ENCODE measurements at places on chromosomes 3 and 15.

DNA sequence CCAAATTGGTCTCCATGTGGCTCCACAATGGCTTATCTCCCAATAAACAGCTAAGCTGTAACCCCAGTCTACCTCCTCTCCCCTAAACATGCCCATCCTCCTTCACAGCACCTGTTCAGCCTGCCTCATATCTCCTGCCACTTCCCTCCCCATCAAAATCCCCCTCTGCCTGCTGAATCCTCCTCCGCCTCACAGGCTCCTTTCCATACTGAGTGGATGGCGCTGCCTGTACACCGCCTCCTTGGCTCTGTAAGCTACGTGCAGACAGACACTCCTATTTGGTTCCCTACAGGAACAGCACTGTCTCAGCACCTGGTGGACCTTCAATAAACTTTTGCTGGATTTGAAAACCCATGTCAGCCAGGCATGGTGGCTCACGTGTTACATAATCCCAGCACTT is 53.7 kb downstream of the ADCY5 start:
- DNase-seq = no peak

DNA sequence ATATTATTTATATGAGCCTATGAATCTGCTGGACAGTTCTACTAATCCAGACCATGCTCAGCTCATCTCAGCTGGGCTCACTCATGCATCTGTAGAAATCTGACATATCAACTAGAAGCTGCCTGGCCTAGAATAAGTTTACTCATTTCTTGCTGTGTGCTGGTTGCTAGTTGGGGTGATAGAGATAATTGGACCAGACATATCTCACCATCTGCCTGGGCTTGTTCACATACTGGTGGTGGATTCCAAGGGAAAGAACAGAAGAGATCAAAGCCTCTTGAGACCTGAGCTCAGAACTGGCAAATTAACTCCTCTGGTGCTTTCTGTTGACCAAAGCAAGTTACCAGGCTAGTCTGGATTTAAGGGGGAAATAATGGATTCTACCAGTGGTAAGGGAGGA is 109.1 kb downstream of the NSUN3 start:
- no peak for DNase-seq

DNA sequence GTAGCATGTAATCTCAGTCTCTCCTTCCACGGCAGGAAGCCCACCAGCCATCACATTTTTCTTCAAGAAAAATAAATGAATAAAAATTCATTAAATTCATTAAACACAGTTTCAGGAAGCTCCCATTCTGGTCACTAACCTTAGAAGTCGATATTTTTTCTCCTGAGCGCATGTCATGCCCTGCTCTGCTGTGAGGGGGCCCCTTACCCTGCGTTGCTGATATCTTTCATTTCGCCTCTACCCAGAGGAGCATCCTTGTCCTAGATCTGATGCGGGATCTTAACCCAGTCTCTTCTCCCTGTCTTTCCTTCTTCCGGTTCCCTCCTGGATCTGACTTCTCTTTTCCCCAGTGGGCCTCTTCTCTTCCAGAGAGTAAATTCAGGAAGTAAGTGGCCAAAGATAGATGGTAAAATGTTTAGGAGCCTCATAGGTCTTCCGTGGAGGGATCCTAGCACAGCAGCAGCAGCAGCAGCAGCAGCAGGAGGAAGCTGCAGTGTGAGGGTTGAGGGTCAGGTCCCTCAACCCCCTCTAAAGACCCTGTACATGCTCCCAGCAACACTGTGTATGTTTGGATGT is 1.4 kb upstream of the ILDR1 start:
- no peak for DNase-seq

DNA sequence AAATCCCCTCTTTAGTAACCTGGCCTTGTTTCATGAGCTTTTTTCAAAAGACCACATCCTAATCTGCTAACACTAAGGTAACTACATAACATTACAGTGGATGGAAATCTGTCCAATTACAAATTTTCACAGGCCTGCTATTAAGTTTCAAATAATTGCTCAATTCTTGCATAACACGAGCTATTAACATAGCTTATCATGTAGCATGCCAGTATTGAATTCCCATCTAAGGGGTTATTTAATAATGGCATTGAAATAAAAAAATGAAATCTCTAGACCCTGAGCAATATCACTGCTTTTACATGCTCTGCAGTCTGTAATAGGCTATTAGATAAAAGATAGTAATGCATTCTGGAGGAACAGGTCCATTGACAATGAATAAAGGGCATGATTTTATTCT is 748.3 kb upstream of the NECTIN3 start:
- DNase-seq = no peak

- no peak for DNase-seq
These were observed 27.7 kb downstream of the SEMA6D start for GRCh38 chr15:47744973-47745372.

- no peak for DNase-seq
These were observed 57.5 kb upstream of the LMCD1 start for GRCh38 chr3:8443829-8444791.

DNA sequence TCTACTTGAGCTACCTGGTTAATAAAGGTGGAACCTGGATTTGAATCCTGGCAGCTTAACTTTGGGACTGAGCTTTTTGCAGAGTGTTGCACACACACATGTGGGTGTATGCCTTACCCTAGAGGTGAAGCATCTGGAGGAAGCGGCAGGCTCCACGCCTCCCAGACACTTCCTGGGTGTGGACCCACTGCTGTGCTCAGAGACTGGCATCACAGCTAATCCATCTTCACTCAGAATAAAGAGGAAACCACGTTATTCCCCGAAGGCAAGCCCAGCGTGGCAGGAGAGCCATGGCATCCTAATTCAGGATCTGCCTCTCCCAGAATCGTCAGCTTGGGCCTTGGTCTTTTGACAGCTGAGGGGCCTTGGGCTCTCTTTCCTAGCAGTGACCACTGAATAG is 25.5 kb downstream of the CCDC13 start:
- DNase-seq = no peak

DNA sequence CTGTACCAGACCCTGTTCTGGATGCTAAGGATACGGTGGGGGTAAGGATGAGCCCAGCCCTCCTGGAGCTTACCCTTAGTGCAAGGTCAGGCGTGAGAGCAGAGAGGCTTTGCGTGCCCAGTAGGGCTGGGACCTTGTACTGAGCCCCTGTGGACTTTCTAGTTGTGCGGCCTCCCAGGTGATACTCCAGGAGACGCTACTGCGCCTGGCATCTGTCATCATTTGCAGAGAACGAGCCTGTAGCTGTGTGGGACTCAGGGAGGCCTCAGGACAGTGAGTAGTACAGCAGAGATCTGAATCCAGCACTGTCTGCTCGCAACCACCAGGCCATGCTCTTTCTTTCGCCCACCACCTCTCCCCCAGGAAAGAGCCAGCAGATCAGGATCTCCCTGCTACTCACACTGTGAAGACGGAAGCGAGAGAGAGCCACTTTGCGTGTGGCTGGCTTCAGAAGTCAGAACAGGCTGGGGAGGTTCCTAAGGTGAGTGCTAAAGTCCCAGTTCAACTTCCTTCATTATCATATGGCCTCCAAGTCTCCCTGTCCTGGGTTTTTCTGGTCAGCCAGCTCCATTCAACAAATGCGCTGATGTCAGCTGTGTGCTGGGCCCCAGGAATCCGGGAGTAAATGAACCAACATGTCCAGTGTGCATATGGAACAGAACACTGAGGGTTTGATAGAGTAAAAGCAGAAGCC is 38.2 kb upstream of the ITGA11 start:
- no peak for DNase-seq
